ENCODE measurements at places on chromosomes 2 and 18.

DNA sequence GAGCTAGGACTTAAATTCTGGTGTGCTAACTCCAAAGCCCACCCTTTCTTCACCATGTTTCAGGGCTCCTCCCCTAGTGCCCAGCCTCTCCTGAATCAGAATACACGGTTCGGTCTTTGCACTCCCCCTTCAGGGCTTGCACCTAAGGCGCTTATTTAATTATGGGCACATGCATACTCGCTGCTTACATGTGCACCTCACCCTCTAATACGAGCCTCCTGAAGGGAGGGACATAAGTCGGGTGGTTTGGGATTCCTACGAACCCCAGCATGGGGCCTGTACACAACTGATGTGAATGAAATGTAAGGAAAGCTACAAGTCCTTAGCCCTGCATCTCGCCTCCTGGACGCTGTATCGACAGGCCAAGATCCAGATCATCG lies 435 bp downstream of the IFT172 start:
- no peak for DNase-seq

DNA sequence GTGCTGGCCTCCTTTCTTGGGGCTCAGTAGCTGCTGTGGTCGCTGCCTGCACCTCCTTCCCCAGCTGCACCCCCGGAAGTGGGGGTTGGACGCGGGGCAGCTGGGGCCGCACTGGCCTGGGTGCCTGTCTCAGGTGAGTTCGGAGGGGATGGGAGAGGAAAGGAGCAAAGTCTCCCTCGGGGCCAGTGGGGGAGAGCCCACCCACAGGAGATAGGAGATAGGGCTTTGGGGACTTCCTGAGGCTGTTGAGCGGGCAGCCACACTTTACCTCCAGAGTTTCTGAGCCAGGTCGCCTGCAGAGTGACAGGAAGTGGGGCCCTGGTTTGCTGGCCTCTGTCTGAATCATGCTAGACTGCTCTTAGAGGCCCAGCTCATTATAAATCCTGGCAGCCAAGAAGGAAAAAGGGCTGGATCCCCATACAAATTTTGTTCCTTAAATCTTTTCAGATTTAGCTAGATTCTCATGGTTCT lies 8.1 kb downstream of the MBP start:
- DNase-seq, result peak; percentile 68

- no peak for DNase-seq
These were observed 24.1 kb upstream of the TNS1 start for GRCh38 chr2:218026676-218027425.

GRCh38 chr2:150917961-150918713 lies 343.5 kb downstream of the RBM43 start:
- DNase-seq, result no peak

DNA sequence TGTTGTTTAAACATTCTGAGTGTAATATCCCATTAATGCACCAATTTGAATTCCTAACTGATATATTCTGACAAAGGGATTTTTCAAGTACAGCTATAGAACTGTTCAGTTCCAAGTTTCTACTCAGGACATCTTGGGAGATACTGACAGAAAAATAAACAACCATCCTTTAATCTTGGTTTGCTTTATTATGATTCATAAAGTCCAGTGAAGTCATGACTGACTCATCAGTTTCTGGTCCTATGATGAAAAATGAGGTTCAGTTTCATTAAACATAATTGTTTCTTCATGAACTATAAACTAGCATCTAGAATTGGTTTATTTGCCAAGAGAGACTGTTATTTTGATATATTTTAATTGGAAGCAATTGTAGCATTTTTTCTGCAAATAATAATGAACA lies 896.2 kb downstream of the CCDC85A start:
- DNase-seq, result no peak

DNA sequence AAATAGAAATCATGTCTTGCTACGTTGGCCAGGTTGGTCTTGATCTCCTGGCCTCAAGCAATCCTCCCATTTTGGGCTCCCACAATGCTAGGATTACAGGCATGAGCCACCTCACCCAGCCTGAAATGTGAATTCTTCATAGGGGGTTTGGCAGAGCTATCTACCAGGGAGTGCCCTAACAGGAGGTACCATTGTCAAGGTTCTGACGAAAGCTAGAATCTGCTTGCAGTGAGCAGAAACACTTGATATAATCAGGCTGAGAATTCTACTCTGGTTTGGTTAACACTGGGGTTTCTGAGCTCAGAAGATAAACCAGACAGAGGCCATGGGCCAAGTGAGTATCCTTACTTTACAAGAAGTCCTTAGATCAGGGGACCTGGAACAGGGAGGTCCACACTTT lies 7.2 kb upstream of the LAMA3 start:
- no peak for DNase-seq

- DNase-seq, result no peak
These were observed 141.1 kb downstream of the NDUFA10 start for GRCh38 chr2:239884051-239884405.

- DNase-seq, result no peak
These were observed 359.9 kb downstream of the OSR1 start for GRCh38 chr2:18998491-18998890.

GRCh38 chr2:154537024-154537423 lies 161.5 kb upstream of the KCNJ3 start:
- DNase-seq, result no peak

- no peak for DNase-seq
These were observed 14.7 kb upstream of the ITGB6 start for GRCh38 chr2:160214461-160215445.

DNA sequence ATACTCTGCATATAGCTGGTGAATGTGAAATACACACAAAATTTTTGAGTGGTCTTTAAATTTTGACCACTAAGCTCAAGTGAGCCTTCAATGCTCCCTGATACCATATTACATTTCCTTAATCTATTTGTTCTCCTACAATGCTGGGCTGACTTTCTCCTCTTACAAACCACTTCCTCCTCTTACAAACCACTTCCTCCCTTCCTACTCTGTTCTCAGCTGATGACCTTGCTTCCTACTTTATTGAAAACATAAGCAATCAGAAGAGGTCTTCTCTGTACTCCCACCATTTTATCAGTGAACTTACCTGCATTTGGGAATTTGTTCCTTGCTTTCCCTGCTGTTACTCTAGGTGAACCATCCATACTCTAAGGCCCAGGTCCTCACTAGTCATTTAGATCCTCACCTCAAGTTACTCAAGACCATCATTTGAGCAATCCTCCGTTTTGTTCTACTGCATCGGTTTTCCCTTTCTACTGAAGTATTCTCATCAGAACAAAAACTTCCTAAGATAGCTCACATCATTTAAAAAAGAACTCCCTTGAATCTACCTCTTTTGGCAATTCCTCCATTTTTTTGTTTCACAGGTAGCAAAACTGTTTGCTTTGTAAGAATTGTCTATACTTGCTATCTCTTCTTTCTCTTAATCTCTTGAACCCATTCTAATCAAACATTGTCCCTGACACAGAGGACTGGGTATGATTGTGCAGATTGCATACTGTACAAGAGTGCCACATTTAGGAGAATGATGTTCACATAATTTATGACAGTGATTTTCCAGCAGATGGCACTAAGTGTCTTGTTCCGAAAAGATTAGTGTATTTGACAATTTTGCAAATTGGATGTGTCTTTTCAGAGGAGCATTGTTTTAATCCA lies 96.5 kb downstream of the EPB41L5 start:
- DNase-seq, result peak; percentile 39

GRCh38 chr2:197073701-197074433 lies 147.4 kb upstream of the PGAP1 start:
- DNase-seq, result no peak

GRCh38 chr2:55088400-55088799 lies 38.1 kb upstream of the RTN4 start:
- no peak for DNase-seq

DNA sequence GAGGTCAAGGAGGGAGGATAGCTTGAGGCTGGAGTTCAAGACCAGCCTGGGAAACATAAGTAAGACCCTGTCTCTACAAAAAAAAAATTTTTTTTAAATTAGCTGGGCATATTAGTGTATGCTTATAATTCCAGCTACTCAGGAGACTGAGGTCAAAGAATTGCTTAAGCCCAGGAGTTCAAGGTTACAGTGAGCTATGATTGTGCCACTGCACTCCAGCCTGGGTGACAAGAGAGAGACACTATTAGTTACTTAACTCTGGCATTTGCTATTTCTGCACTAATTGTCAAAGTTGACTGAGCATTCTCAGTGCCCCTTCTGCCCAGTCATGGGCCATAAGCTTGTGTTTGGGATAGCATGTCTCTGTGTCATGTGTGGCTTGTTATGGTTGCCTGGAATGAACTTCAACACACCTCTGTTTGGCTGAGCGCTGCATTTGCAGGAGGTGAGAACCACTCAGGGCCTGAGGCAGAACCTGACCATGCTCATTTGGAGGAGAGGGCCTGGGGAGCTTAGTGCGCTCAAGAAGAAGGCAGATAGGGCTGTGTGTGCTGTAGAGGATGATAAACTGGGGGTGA lies 77.7 kb downstream of the SH3RF3 start:
- no peak for DNase-seq

Data from GM13977 (cell line).